Prostate gland (tissue), 2 donors: ENCODE measurements at places on chromosomes 1 and 21. TPM values are rescaled to one million over a fixed set of nuclear protein-coding genes. Genes with fewer than 3 reads are reported as not detected.
A peak's percentile ranks its signal among the peaks of the same experiment; 100 is the strongest.

IGSF3 gene
- 23.2 TPM for total RNA-seq

GRCh38 chr1:182995894-182996293 is 27.3 kb upstream of the LAMC1 start:
- DNase-seq, result no peak

DNA sequence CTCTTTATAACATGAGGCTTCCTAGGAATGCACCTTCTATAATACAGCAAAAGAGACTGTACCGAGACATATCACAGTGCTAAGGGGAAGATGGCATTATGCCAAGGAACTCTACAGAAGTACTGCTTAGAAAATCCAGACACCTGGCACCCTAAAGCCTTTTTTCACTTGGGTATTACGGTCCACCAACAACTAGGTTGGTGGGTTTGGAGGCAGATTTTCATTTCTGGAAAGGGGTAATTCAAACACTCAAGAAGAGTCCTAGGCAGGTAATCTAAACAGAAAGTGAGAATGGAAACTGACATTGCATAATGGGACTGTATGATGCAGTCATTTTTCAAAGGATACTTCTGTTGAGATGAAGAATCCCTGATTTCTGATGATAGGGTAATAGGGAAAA is 19.6 kb downstream of the SCMH1 start:
- no peak for DNase-seq

DNA sequence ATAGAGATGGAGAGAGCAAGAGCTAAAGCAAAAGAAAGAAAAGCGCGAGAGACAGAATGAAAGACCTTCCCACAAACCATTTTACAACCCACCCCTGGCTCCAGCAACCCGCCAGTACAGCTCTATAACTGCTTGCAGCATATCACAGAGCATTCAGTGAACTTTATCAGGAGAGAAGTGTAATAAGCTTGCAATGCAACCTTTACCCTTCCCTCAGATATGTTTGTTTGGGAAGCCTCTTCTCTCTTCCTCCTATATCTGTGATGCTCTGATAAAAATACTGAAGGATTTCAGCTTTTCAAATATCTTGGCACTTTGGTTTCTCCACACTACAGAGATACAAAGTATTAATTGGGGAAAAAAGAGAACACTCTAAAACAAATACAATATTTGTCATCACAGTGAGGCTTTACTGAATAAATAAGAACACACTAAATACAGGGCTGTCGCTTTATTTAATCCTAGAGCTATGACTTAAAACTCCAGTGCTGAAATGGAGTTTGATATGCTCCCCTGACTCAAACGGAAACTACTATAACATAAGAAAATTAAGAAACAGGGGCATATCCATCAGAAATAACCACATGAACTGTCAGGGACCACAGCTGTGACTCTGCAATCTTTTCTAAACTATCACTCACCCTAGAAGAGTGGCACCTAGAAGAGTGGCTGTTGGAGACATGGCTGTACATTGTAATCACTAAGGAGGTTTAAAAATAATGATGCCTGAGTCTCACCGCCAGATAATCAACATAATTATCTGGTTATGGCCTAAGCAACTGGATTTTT is 6.7 kb downstream of the CRP start:
- no peak for DNase-seq

DNA sequence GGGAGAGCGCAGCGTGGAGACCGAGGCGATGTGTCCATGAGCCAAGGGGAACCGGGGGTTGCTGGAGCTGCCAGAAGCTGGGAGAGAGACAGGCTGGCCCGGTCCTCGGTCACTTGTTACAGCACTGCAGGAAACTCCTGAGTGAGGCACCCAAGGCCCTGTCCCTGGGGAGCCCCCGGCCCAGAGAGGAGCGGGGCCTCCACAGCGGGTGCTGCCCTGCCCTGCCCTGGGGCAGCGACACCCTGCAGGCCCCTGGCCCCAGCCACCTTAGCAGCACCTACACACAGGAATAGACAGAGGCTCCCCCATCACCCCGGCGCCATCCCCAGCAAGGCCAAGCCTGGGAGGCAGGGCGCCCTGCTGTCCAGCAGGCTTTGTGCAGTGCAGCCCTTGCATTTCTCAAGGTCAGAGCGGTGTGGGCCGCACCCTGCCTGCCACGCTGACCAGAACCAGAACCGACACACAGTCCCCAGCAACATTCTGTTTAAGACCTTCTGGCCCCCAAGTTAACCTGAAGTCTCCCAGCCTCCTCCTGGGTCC is 6.6 kb upstream of the MEGF6 start:
- no peak for DNase-seq

DNA sequence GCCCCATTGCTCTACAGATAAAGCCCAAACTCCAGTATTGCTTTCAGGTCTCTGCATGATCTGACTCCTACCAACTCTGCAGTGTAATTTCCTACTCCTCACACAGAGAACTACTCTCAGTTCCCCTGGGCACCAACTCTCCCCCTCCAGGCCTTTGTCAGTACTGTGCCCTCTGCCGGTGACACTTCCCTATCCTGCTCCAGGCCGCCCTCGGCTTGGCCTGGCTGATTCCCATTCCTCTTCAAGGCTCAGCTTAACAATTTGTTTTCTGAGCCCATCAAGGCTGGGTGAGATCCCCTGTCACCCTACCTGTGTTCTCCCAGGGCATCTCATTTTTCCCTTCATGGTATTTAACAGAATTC is 2.6 kb downstream of the SLAMF8 start:
- peak; percentile 14 for DNase-seq

DNA sequence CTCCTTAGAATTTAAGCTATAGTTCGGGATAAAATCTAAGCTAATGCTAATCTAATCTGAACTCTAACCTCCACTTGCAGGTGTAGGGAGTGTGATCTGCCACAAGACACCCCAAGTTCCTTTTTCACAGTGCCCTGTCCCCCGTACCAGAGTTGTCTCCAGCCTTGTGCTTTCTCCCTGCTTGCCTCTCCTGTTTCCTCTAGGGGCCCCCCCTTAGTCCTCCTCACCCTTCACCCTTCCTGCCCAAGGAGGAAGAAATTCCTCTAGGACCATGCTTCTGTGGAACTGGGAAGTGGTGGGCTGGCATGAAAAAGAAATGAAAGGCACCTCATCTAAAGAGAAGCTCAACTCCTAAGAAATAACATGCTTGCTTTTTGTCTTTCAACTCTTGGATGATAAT is 50.2 kb upstream of the BCL9 start:
- no peak for DNase-seq
